NCI-H1694 (cell line): ENCODE measurements at places on chromosomes 3 and 15.

- no peak for DNase-seq
Observed at GRCh38 chr3:196141052-196141865, 59.4 kb upstream of the TFRC start.

DNA sequence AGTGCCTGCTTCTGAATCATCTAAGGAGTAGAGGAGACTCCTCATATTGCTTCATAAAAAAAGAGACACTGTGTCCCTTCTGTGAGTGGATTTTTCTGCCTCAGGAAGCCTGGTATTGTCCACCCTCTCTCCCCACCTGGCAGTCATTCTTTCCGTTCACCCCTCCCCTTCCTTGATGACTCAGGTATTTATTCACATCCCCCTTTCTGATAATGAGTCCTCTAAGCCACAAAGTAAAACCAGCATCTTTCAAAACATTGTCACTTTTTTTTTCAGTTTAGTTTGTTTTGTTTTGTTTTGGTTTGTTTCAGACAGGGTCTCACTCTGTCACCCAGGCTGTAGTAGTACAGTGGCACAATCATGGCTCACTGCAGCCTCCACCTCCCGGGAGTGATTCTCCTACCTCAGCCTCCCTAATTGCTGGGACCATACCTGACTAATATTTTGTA lies 65.2 kb upstream of the UBE2E1 start:
- DNase-seq, result no peak

- DNase-seq, result no peak
Observed at GRCh38 chr3:13296662-13297061, 123.5 kb downstream of the NUP210 start.

GRCh38 chr3:71066356-71066755 lies 517.2 kb downstream of the FOXP1 start:
- no peak for DNase-seq

- no peak for DNase-seq
Observed at GRCh38 chr15:73355612-73356265, 13.0 kb downstream of the HCN4 start.

GRCh38 chr15:34679291-34679690 lies 75.5 kb downstream of the GJD2 start:
- DNase-seq, result no peak

GRCh38 chr15:57675481-57676181 lies 30.9 kb upstream of the POLR2M start:
- no peak for DNase-seq

GRCh38 chr15:58222679-58223078 lies 84.5 kb downstream of the AQP9 start:
- no peak for DNase-seq

DNA sequence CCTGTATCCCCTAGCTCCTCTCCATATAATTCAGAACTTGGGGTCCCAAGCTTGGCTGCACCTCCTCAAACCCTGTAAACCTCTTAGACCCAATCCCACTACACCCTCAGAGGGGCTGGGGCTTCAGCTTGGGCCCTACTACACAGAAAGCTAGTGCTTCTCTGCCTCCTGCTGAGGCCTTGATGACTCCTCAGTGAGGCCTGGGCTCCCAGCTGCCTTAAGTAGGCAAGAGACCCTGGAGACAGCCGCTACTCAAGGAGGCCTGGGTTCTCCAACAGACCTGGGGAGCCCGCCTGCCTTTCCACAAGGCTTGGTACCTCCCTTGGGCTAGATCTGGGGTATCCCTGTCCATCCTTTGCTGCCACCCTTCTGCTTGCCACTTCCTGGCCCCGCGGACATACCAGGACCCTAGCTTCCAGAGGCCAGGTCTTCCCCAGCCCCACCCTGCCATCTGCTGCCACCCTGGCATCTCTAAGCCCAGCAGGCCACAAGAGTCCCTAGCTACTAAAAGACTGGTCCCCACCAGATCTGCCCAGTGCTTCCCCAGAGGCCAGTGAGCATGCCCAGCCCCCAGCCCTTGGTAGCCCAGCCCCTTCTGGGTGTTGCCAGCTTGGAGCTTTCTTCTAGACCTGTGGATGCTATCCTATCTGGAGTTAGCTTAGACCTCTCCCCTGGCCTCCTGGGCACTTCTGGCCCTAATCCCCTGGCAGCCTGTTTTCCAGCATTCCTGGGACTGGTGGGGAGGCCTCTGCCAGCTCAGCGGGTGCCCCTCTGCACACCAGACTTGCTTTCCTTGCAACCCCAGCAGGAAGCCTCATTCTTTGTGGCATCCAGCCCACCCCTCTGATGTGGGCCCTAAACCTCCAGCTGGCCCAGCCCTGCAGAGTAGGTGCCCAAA lies 13.7 kb downstream of the C15orf39 start:
- no peak for DNase-seq

- DNase-seq, result no peak
Observed at GRCh38 chr3:66863205-66864111, 134.6 kb upstream of the KBTBD8 start.

DNA sequence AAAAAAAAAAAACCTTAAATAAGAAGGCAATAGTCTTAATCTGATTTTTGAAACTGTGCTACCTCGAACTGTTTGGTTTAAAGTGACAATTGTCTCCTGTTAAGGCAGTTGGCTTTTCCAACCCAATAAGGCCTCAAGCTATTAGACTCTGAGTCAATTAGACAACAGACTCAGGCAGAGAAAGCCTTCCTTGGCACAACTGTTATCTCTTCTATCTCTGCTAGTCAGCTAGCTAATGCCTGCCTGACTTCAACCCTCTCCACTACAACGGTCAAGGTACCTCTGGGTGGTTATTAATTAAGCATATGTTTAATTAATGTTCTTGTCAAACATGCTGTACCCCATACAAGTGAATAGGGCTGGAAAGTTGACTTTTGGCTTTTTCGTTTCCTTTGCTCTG lies 110.2 kb upstream of the NLGN1 start:
- no peak for DNase-seq

DNA sequence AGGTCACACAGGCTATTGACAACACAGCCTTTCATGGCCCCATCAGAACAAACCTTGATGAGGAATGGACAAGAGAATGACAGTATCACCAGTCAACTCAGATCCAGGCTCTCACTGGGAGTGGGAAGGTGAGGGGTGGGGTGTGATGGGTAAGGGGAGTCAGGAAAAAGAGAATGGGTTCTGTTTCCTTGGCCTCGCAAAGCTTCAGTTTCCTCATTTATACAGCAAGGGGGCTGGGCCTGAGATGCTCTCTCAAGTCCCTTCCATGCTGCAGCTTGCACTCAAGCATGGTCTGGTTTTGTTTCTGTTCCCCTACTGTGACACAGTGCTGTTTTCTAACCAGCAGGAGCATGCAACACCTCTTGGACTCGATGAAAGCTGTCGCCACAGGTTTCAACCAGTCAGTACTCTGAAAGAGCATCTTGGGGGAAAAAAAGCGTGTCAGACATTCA lies 65.7 kb upstream of the IL12A start:
- no peak for DNase-seq

- no peak for DNase-seq
Observed at GRCh38 chr15:70672081-70672480, 91.3 kb downstream of the UACA start.

DNA sequence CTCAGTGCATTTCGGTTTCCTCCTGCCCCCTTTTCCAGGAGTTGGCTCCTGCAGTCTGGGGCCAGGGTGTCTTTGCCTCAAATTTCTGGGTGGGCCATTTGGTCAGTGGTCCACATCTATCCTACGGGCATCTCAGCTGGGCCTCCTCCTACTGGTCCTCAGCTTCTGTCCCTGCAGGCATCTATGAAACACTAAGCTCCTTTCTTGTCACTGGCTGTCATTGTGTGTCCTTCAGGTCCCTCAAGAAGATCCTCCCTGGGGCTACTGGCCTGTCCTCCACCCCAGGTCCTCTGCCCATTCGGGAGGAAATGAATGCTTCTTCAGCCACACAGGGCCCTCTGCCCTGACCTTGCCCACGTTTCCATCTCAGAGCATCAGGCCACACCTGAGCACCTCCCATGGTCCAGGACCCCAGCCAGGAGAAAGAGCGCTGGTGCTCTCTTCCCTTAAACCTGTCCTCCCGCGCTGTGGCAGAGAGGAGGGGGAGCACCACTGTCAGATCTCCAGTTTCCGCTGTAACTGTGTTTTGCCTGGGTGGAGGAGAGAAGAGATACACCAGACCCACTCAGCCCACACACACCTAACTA lies 1.8 kb downstream of the PRR23E start:
- DNase-seq, result no peak

DNA sequence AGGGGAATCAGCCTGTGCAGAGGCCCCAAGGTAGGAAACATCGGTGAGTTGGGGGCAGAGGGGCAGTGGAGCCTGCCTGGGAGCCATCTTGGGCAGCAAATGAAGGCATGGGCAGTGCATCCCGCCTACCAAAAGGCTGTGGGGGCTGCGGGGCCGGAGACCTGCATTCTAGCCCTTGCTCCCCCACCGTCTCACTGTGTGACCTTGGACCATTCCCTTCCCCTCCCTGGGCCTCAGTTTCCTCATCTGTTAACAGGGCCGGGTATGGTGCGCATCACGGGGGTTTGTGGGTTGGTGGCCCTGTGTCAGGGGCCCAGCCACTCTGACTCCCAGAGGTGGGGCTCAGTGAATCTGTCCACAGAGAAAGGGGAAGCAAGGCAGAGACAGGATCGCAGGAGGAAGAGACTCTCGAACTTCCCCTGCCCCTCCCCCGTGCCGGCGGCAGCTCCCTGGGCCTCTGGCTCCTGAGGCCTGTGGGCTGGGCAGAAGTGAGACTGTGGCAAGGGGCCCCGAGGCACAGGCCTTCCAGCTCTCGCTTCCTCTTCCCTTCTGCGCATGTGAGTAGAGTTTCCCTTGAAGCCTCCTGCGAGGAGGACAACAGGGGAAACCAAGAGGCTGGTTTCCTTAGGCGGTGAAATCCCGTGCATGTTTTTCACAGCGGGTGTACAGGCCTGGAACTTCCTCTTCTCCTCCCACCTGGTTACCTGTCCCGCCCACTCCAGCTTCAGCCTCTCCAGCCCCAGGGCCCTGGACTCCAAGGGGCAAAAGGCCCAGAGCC lies 42.9 kb downstream of the IDH2 start:
- no peak for DNase-seq

- no peak for DNase-seq
Observed at GRCh38 chr3:152235709-152236298, 32.9 kb upstream of the MBNL1 start.

DNA sequence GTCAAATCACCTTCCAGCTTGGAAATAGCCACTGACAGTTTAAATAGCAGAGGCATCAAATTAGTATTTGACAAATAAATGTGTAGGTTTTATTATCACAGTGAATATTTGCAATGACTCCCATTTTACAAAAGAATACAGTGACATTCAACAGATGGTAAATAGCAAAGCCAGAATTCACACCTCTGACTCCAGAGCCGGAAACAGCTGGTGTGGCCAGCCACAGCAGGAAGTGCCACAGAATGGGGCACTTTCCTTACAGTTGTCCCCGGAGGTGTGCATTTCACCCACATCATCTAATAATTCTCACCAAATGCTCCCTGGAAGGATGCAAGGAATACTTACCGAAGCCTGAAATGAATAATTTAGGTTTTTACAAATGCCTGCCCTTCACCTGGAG lies 295.7 kb upstream of the WNT5A start:
- DNase-seq, result no peak

- no peak for DNase-seq
Observed at GRCh38 chr3:40961104-40961857, 238.0 kb upstream of the CTNNB1 start.

DNA sequence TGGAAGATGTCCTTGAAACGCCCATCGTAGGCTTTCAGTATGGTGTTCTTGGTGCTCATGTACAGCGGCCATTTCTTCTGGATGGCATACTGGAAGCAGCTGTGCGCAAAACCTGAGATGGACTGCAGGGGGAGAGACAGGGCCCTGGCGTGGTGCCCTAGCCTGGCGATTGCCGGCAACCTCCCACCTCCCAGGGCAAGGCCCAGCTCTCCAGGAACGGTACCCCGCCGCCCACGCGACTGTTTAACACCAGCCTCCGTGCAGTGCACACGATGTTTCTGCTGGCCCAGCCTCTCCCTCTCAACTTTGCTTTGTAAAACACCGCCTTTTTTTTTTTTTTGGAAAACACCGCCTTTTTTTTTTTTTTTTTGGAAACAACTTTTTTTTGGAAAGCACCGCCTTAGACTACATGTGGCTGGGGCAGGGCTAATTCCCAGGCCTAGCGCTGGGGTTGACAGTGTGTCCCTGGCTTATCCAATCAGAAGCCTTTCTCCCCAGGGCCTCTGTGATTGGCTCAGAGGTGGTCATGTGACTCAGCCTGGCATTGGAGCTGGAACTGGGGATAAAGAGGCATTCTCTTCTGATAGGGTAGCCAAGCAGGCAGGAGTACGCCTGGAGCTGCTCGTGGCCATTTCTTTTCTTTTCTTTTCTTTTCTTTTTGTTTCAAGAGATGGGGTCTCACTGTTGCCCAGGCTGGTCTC lies 14.7 kb downstream of the IDH2 start:
- no peak for DNase-seq

DNA sequence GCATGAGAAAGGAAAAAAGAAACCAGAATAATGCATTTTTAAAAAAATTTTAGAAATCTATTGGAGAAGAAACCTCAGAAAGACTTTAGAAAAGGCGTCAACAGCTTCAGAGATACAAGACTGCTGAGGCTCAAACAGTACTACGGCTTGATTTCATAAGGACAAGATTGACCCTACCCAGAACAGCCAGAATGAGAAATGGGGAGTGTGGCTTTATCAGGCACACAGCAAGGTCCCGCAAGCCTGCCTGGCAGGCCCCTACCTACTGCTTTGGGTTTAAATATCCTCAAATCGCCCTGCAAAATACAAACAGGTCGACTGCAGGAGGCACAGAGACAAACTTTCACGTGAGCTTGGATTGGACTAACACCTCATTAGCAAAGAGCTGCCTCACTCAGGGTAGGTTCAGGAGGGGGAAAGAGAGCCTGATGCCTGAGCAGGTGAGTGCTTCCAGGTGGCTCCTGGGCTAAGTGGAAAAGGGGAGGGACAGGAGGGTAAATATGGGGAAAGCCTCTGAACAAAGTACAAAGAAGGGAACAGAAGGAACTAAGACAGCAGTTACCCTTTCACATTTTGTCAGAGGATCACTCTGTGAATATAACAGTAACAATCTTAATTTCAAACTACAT lies 87.5 kb downstream of the RORA start:
- no peak for DNase-seq

DNA sequence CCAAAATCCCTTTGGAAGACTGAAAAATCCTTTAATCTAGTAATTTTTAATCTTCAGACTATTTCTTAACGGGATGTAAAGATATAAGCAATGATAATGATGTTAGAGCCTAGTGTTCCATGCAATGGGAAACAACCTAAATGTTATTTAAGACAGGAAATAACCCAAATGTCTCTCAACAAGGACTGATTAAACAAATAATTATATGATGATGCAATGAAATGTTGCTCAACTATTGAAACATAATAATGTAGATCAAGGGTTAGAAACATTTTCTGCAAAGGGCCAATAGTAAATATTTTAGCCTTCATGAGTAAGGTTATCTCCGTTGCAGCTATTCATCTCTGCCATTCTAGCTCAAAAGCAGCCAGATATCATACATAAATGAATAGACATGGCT lies 275.4 kb downstream of the NEK10 start:
- no peak for DNase-seq

GRCh38 chr3:143769616-143770015 lies 78.7 kb downstream of the SLC9A9 start:
- DNase-seq, result no peak

GRCh38 chr3:128327606-128328031 lies 139.1 kb downstream of the DNAJB8 start:
- no peak for DNase-seq

GRCh38 chr3:3109407-3110298 lies 521 bp downstream of the IL5RA start:
- DNase-seq, result no peak
